ENCODE measurements at places on chromosomes 1 and 21.

DNA sequence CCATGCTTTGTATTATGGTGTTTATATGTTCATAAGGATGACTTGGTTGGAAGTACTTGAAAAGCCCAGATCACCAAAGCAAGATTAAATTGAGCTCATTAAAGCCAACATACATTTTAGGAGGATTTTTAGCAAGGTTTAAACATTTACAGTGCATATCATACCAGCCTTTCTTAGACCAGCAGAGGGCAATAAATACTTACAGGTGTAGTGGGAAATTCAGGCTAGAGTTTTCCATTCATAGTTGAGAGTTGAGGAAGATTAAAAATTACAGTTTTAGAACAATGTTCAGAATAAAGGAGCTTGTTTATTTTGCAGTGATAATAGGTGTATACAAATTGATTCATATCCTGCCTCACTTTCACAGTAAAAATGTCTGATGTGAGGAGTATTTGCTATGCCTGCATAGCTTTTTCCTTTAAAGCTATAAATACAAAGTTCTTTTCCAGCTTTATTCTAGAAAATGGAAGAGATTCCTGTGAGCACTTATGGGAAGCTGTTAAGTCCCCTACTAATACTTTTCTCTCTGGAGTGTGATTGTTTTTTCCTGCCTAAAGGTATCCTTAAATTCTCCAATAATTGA, 35.3 kb downstream of the DTL start:
- no peak for DNase-seq

- DNase-seq: no peak
Measured at GRCh38 chr1:227913764-227914721, 33.7 kb downstream of the WNT9A start.

DNA sequence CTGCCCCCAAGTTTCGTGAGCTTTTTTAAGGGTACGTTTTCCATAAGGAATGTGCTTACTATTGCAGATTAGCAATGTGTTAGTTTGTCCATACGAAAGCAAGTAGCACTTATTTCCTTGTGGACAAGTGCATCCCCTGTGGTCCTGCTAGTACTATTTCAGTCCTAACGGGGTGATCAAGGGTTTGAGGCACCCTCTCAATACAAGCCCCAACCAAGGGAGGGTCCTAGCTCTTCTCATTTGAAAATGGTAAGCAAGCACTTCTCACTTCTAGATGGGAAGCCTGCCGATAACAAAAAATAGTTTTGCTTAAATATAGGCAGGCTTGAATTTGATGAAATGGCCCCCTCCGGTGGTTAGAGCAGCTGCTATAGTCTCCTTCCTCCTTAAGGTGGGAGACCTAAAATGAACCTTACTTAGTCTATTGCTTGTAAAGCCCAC, 64.0 kb upstream of the HMCN1 start:
- DNase-seq: no peak

GRCh38 chr1:204878621-204879234, 8.1 kb downstream of the NFASC start:
- no peak for DNase-seq

- DNase-seq: peak; percentile 22
Measured at GRCh38 chr1:212237651-212238050, 47.6 kb upstream of the PPP2R5A start.

- no peak for DNase-seq
Measured at GRCh38 chr1:231507476-231508355, 20.8 kb upstream of the TSNAX start.

Measured in GM06990 (cell line).